ENCODE measurements at places on chromosomes 12 and 14.
A peak's percentile ranks its signal among the peaks of the same experiment; 100 is the strongest.

- peak; percentile 52 for DNase-seq
These were observed at the start of gene DEGS2 for GRCh38 chr14:100159094-100159864. TSS of gene DEGS2 (minus strand) at chr14:100159645. CDS start at chr14:100159587, 58 bp downstream.

GRCh38 chr14:35879151-35879648 lies 53.1 kb downstream of the BRMS1L start:
- no peak for DNase-seq

DNA sequence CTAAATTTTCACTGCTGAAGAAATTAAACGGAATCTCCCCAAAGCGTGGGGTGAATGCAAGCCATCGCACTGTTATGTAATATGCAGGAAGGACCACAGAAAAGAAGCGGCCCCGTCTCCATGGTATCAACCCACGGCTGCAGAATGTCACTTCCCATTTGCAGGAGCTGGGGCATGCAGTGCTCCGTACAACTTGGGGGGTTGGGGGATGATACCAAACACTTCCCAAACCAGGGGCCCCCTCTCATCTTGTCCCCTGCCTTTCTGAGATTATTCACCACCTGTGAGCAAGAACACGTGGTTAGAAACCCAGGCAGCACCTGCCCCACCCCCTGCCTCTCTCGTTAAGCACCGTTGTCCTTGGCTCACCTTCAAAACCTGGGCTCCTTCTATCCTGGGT lies 505.1 kb upstream of the TMEM132C start:
- DNase-seq, result no peak

DNA sequence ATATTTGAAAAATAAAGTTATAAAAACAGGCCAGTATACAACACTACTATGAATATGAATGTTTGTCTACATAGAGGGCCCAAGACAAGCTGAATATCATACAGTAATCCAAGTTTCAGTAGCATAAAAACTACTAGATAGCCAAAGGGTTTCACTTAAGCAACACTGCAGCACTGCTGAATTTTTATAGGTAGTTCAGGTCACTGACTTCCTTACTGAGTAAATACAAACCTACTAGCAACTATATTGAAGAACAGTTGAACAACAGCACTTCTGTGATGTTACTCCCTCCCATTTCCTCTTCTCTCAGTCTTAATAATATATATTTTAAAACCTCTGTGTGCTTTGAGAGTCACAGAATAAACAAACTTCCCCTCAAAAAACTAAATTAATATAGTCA lies 42.7 kb downstream of the GTF2A1 start:
- no peak for DNase-seq

DNA sequence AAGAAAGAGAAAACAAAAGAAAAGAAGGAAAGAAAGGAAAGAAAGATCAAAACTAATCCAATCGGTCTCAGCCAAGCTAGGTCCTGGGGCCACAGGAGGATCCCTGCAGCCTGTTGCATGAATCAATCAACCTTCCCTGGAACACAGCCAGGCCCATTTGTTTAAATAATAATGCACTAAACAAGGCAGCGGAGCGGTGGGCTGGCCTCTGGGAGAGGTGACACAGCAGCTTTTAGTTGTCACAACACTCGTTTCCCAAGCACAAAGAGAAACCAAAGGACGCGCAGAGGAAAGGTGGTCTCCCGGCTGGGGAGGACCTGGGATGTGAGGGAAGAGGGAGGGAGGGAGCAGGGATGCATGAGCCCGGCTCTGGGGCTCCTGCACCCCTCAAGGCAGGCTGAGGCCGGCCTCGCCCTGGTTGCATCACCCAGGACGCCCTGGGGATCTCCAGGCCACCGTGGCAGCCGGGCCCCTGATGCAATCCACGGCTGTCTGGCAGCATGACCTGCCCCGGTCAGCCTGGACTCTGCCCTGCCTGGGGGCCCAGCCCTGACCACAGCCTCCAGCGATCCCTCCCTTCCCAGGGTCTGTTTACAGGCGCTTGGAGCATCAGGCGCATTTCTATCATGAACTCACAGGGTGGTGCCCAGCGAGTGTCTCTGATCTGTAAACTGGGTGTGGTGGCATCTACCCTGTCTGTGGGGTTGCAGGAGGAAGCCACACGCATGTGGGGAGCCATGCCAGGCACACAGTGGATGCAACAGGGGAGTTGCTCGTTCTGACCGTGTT lies 32.5 kb downstream of the MMP17 start:
- no peak for DNase-seq

DNA sequence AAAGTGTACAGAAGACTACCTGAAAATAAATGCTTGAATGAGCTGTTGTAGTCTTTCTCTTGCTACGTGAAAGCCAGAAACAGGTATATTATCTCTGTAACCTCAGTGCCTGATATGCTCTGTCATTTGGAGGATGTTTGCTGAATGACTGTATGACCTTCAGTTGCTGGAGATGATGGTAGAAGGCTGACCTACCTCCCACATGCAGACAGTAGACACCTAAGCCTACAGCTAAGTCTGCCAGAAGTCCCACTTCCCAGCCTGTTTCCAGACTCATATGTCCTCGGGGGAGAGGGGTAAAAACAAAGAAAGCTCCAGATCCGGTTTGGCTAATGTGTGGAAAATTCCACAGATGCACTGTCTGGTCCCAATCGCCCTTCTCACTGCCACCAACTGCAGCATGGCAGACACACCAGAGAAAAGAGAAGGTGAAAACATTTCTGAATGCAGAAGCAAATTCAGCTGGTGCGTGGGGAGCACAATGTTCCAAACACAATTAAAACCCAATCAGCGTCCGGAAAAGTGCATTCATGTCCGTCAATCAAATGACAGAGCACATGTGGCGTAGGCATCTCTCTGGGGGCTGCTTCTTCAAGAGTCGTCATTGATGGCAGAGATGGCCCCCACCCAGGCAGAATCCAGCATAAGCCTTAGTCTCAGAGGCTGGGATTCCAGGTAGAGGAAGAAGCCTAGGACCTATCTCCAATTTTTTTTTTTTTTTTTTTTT lies 76.3 kb upstream of the TBX3 start:
- DNase-seq, result no peak

DNA sequence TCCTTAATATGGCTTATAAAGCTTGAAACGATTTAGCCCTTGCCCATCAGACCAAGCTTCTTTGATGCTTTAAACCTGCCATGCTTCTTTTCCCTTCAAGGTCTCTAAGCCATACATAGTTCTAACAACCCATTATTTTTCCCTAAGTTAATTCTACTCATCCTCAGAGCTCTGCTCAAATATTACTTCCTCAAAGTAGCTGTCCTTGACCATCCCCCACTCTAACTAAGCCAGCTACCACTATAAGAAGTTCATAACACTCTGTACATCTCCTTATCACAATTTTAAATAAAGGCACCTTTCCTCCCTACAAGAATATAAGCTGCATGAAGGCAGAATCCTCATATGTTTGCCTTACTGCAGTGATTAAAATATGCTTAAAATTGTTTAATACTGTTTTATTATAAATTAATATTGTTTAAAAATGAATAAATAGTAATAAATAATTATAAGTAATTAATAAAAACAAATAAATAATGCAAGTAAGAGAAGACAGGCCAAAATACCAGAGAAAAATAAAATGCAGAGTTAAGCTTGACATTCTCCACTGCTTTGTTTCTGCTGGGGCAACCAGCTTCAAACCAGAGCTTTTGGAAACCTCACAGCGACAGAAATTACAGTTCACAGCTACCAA lies 76.8 kb downstream of the NUMB start:
- DNase-seq, result no peak

DNA sequence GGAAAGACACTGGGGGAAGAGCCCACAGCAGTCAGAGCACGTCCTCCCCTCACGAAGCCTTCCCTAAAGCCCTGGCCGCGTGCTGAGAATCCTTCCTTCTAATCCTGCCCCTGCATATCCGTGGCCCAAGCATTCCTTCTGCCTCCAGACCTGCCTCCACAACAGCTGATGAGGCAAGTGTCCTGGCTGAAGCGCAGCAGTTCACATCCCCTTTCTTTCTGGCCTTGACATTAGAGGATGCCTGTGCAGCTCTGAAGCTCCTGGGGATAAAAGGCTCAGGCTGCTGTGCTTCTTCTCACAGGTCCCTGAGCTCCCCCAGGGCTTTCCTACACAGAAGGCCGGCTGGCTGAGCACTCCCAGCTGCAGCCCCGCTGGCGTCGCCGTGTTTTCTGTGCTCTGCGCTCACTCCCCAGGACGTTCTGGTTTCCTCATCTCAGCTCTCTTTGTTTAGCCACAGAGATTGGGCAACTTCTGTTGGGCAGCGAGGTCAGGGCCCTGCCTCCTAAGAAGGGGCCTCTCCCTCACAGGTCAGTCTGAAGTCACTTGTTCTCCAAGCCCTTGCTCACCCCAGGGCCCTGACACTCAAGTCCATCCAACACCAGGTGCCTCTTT lies 45.8 kb downstream of the NINJ2 start:
- DNase-seq, result no peak

- DNase-seq, result no peak
These were observed 13.0 kb upstream of the LEMD3 start for GRCh38 chr12:65156366-65156841.

DNA sequence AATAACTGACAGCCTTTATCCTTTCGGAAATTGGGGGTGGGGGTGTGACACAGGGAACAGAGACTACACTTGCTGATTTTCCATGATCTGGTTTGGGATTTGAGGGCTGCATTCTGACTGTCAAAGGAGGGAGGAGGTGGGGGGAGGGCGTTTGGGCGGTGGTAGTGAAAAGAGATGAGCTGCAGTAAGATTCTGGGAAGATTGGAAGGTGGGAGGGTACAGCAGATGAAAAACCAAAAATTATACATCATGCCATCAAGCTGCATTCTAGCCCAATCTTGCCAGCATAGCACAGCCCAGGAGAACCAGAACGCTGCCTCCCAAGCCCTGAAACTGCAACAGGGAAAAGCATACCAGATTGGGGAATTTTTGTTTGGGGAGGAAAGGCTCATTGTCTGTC lies 2.4 kb downstream of the RND1 start:
- no peak for DNase-seq

- no peak for DNase-seq
These were observed 7.1 kb downstream of the ZFP36L1 start for GRCh38 chr14:68785534-68786490.

DNA sequence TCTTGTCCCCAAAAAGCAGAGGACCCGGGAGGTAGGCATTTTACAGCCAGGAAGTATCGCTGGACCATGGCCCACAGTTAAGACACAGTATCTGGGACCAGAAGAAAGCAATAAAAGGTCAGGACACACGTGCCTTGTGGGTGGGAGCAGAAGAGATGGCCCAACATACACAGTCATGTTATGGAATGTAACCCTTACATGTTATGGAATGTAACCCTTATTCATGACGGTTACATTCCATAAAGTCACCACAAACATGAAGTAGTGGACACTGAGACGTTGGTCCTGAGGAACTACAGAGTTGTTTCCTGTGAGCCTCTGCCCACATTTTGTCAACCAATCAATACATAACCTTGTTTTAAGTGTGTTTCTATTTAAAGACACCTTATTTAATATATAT lies 285.6 kb upstream of the FKBP4 start:
- no peak for DNase-seq

GRCh38 chr12:95244350-95244749 lies 26.7 kb downstream of the VEZT start:
- no peak for DNase-seq

DNA sequence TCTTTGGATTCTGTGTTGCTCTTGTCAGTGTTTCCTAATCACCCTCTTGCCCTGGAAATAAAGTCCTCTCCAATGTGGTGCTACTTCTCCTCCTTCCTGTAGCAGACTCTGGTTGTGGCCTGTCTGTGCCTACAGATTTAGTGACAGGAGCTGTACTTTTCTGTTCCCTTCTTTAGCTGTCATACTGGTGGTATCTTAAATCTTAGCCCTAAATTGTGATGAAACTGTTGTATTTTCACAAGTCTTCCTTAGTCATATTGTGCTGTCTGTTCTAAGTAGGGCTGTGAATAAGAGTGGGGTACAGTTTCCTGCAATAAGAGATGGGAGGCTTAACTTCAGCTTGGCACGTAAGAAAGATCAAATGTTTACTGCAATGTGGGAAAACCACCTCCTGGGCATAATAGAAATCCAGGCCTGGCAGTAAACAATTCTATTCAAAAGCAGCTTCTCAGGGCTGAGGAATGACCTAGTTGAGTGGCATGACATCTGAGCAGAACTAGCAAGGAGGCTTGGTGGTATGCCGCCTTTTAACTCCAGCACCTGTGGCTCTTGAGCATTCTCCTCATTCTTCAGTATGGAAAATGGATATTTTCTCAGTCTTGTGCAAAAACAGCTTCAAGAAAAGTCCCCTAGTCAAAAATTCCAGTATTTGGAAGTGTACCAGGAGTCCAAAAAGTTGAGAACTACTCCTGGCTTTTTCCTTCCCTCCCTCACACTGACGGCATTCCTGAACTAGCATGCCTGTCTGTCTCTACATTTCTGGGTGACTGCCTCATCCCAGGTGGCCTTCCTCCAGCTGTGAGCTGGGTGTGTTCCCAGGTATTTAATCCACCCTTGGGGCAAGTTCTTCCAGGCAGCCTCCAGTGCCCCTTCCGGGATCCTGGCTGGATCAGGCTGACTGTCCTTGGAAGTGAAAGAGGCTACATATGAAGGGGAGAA lies 19.5 kb downstream of the ANO6 start:
- no peak for DNase-seq

GRCh38 chr14:90434370-90435020 lies 37.7 kb downstream of the CALM1 start:
- DNase-seq, result no peak

GRCh38 chr12:71448150-71448581 lies 8.6 kb downstream of the LGR5 start:
- no peak for DNase-seq

DNA sequence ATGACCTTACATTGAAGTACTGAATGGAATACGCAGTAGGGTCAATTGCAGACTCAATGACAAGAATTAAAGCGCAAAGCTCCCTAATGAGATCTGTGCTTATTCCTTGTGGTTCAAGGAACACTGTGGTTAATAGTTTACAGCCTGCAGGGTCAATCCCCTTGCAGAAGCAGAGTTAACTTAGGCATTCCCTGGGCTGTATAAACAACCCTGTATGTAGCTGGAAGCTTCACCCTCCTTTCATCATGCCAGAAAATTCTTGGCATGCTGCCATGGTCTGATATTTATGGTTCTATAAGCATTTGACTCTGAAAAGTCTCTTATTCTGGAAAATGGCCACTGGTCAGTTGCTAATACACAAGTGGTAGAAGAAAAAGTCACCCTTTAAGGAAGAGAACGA lies 227.7 kb downstream of the NOVA1 start:
- no peak for DNase-seq

DNA sequence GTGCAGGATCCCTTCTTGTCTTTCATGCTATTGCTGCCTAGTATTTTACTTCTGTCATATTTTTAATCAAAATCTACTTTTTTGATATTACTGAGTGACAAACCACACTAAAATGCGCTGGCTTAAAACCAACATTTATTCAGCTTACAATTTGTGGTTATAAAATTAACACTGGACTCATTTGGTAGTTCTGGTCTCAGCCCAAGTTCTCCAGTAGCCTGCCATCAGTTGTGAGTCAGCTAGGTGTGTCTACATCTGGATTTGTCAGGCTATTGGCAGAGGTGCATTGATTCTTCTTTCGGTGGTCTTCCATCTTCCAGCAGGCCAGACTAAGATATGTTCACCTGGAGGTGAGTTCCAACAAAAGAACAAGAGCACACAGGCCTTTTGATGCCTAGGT lies 765.1 kb upstream of the FBXO33 start:
- DNase-seq, result no peak

GRCh38 chr12:23356927-23357708 lies 592.4 kb downstream of the SOX5 start:
- DNase-seq, result no peak
